ENCODE measurements at places on chromosomes 7 and 10.

DNA sequence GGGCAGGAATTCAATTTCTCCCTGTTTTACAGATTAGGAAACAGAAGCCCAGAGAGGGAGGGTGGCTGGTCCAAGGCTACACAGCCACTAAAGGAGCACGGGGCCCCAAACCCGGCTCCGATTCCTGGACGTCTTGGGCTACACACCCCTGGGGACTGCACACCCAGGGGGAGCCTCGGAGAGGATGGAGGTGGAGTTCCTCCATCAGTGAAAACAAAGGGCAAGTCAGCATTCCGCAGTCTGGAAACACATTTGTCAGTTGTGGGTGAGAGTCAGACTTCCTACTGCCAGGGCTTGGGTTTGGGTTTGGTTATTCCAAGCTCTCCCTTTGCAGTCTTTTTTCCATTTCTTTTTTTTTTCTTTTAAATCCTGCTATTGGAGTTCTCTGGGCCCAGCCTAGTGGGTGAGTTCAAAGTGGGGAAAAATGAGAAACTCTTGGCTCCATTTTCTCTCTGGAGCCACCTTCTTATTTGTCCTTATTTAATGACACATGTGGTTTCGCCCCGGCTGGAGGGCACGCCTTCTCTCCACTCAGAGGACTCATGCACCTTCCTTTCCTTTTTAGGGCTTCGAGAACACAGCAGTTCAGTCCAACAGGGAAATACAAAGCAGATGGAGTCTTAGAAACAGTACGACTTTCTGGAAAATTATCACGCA, 59.9 kb upstream of the AQP1 start:
- DNase-seq, result no peak

- no peak for DNase-seq
Observed at GRCh38 chr10:125396676-125397075, 236.3 kb upstream of the CTBP2 start.

- no peak for DNase-seq
Observed at GRCh38 chr7:124171068-124171467, 138.2 kb upstream of the TMEM229A start.

- DNase-seq, result no peak
Observed at GRCh38 chr10:44044549-44044948, 340.3 kb downstream of the CXCL12 start.

GRCh38 chr7:43905956-43906330, 453 bp downstream of the URGCP start:
- peak; percentile 74 for DNase-seq

GRCh38 chr10:119480667-119481066, 61.9 kb downstream of the RGS10 start:
- DNase-seq, result no peak

GRCh38 chr10:121823993-121824463, 103.8 kb downstream of the ATE1 start:
- no peak for DNase-seq

GRCh38 chr10:86747796-86748581, 8.4 kb upstream of the BMPR1A start:
- DNase-seq, result no peak

GRCh38 chr7:31309407-31309806, 31.1 kb downstream of the NEUROD6 start:
- DNase-seq, result no peak

GRCh38 chr10:49539320-49539885, 482 bp upstream of the ERCC6 start:
- no peak for DNase-seq

DNA sequence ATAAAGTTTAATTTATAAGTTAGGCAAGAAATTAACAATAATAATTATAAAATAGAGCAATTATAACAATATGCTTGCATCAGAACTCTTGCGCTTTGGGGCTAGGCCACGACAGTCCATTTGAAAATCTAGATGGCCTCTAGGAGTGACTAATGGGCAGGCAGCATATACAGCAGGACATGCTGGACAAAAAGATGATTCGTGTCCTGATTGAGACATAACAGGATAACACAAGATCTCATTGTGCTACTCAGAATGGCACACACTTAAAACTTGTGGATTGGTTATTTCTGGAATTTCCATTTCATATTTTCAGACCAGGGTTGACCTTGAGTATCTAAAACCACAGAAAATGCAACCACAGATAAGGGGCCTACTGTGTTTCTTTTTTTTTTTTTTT, 27.5 kb downstream of the CTNNA3 start:
- DNase-seq, result no peak

GRCh38 chr10:50470345-50470744, 153.4 kb downstream of the SGMS1 start:
- DNase-seq, result no peak

DNA sequence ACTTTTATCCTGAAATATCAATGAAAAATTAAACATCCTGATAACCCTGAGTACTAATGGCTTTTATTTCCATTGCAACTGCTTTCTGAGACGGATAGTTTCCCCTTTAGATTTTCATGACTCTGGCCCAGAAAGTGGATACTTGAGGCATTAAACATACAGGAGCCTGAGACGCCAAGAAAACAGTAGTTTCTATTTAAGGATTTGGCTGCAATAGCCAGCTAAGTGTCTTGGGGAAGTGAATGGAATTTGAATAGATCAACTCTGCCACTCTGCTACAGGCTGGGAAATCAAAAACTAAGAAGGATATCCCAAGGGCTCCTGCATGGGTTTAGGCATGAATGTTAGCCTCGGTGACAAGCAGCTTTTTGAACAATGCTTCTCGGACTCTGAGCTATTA, 24.7 kb upstream of the GPAM start:
- DNase-seq, result no peak

DNA sequence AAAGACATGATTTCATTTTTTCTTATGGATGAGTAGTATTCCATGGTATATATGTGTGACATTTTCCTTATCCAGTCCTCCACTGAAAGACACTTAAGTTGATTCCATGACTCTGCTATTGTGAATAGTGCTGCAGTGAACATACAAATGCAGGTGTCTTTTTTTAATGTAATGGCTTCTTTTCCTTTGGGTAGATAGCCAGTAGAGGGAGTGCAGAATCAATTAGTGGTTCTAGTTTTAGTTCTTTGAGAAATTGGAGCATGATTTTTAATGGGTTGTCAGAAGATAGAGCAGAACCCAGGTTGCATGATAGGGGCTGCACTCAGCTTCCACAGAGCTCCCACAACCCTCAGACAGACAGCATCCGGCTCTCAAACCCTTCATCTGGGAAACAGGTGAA, 152.9 kb upstream of the PLXDC2 start:
- DNase-seq, result no peak

- DNase-seq, result no peak
Observed at GRCh38 chr10:119199231-119199992, 8.0 kb upstream of the GRK5 start.

- no peak for DNase-seq
Observed at GRCh38 chr7:116560021-116560970, 35.5 kb downstream of the CAV1 start.

- no peak for DNase-seq
Observed at GRCh38 chr7:92854501-92855238, 18.3 kb upstream of the CDK6 start.

- DNase-seq, result no peak
Observed at GRCh38 chr7:138608275-138608674, 92.9 kb downstream of the SVOPL start.

DNA sequence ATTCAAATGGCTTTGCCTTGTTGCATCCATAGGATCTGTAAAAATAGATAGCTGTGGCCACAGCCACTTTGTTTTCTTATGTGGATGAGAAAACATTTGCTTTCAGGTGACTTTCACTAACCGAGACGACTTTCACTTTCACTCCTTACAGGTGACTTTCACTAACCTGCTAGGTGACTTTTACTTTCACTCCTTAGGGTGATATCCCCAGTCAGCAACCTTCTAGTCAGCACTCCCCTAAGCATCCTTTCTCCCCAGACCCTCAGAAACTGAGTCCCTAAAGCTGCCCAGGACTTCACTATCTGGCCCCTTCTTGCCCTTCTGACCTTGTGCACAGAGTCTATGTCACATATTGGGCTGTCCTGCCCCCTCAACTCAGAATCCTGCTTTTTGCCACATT, 177.5 kb downstream of the RELN start:
- no peak for DNase-seq

DNA sequence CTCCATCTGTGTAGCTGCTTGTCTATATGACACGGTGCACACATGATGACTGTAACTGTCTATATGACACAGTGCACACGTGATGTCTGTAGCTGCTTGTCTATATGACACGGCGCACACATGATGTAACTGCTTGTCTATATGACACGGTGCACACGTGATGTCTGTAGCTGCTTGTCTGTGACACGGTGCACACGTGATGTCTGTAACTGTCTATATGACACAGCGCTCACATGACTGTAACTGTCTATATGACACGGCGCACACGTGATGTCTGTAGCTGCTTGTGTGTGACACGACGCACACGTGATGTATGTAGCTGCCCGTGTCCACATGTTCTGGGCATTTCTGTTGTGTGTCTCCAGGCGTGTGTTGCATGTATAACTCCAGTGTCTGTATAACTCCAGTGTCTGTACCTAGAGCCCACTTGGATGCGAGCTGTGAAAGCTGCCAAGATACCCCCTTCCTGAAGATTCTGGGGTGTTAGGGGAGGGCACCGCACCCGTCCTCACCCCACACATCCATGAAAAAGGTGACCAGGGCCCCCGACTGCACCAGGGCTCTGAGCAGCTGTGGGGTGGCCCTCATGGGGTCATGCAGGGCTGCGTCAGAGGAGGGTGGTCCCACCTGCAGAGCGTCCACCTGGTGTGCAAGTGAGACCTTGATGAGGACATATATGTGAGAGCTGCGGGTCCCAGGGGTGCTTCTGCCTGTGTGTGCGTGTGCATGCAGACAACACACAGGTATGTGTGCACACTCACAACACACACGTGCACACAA, 137.9 kb downstream of the ELFN1 start:
- no peak for DNase-seq

Measured in left forelimb (tissue), 1 donor.